ENCODE measurements at places on chromosomes 7 and 10.

DNA sequence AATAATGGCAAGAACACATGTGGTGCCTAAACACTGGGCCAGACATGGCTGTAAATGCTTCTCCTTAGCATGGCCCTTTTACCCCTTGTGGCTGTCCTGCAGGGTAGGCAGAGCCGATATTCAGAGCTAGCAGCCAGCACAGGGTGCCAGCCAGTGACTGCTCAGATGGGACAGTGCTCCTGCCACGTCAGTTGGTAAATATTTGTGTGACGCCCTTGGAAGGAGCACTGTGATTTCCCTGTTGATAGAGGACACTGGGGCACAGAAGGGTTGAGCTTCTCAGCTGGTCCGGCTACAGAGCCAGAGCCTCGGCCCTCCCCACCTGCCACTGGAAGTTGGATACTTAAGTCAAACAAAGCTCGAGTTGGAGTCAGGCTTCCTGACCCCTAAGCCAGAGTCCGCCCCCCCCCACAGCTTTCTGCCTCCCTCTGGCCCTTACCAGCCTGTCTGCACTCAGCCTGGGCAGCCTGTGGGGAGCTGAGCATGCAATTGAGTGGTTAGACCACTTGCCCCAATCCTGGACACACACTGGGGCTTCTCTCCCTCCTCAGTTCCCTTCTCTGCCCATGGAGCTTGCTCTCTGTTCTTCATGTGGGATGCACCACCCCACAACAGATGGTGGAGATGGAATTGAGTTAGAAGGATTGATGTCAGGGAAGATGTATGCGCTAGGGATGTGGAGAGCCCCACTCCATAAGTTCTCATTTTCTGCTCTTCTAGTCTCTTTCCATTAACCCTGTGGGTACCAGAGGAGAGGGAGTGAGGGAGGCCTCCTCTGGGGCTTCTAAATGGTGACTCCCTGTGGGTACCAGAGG, 350.8 kb downstream of the PLXNA4 start:
- DNase-seq: no peak

- DNase-seq: no peak
Measured at GRCh38 chr10:61899069-61899531, 2.4 kb upstream of the ARID5B start.

DNA sequence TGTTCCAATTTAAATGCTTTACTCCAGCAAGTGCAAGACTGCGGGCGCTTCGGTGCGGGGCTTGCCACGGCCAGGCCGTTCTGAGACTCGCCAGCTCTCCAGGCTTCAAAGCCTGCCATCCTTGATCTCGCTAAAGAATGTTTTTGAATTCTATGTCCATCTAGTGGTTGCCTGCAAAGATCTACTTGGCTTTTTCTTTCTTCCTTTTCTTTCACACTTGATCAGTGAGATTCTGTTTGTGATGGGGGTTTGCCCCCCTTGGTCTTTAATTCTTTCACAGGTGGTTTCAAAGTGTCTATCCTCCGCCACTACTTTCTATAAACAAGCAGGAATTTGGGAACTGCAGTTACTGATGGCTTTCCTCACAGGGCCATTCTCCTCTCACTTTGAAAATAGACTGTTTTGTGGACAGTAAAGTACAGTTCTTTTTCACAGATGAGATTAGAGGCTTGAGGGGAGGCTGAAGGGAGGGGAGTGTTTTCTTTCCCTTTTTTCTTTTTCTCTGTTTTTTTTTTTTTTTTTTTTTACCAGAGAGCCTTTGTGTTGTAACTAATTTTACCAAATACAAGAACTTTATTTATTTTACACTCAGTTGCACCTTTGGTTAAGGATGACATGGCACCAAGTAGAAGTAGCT, 15.2 kb upstream of the FBXW4 start:
- no peak for DNase-seq

- no peak for DNase-seq
Measured at GRCh38 chr7:38274927-38275620, 1.6 kb upstream of the TARP start.

DNA sequence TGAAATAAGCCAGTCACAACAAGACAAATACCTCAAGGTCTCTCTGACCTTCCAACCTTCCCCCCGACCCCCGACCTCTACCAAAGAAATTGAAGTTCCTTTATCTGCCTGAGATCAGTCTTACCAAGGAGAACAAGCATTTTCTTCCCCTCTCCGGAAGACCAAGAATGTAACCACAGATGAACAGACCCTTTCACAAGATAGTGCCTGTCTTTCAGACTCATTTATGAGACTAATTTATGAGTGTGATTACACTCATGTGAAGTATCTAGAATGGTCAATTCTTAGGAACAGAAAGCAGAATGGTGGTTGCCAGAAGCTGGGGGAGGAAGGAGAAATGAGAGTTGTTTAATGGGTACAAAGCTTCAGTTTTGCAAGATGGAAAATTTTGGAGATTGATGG, 108.9 kb upstream of the MKLN1 start:
- DNase-seq: no peak

DNA sequence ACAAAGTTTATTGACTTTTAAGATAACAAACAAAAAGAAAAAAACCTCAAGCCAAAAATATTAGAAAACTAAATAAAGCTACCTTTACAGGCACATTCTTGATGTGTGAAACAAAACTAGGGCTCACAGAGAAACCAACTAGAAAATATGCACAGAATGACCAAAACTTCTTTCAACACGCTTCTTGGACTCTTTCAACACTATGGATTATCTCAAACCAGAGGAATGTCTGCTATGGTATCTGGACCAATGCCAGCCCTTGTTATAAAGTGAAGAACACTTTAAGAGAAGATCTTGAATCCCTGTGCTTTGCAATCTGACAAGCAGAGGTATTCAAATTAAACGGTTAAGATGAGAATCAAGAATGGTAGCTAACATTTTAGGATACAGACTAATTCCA, 76.6 kb downstream of the DNAJC1 start:
- DNase-seq: no peak

DNA sequence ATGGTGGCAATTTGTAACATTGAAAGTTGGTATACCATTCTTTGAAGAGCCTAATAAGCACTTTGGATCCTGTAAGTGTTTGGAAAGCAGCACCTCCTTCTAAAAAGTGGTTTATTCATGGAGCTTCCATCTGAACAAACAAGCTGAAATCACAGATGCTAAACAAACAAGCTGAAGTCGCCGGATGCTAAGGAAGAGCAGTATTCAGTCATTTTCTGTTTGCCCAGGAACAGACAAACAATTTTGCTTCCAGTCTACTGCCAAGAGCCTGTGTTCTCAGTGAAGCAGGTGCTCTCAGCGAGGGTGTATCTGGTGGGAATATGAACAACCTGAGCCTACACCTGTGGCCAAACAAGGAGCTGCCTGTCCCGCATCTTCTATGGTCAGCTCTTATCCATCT, 6.3 kb downstream of the COL28A1 start:
- no peak for DNase-seq

DNA sequence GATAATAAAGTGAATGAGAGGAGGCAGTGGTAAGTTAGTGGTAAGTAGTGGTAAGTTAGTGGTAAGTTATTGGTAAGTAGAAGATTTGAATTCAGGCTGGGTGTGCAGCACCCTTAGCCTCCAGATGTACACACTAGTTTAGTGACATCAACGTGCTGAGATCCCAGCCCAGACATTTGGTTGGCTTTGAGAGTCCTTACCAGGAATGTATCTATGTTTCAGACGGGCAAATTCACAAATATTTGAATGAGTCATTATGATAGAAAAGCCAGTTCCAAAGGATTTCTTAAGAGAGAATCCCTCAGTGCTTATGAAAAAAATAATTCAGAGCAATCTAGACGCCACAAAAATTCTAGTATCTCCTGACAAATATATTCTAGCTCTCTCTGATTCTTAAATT, 70.0 kb downstream of the ARL4A start:
- no peak for DNase-seq
